ENCODE measurements at places on chromosomes 12 and 14. TPM values are rescaled to one million over a fixed set of nuclear protein-coding genes. Genes with fewer than 3 reads are reported as not detected.

GRCh38 chr14:20774258-20774824, 6.1 kb downstream of the EDDM3B start:
- no peaks in the 10 kb centered on the region for H3K27me3 ChIP-seq
- no peak overlapping the region for H3K27ac ChIP-seq
- H3K4me3 ChIP-seq: no peak overlapping the region
- DNase-seq: no peak

- DNase-seq: no peak
- no peak overlapping the region for H3K27ac ChIP-seq
- H3K27me3 ChIP-seq: no peaks in the 10 kb centered on the region
Observed at GRCh38 chr12:105983622-105984320, 155.0 kb downstream of the NUAK1 start.

DNA sequence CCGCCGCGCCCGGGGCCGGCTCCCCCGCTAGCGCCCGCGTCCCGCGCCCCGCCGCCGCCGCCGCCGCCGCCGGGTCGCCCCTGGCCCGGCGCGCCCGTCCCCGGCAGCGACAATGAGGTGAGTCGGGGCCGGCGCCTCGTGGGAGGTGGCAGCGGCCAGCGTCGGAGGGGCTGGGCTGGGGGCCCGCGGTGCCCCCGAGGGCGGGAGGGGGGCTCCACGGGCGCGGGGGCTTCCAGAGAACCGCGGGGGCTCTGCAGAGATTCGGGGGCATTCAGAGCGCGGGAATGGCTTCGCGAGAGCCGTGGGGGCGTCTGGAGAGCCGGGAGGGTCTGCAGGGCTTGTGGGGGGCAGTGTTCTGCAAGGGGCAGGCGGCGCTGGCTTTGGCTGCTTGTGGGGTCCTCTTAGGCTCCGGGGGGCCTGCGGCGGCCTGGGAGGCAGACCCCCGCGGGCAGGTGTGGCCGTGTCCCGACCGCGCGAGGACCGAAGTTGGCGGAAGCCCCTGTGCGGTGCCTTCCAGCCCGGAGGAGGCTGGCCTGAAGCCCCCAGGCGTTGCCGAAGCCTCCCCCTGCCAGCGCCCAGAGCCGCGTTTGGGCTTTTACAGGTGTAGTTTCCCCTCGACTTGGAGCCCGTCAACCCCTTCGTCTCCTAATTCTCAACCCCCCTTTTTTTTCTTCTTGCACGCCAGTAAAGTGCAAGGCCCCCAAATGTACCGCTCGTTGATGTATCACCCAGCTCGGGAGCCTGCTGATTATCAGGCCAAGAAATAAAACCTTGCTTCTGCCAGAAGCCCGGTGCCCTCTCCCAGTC, 93.1 kb upstream of the EVL start:
- H3K4me3 ChIP-seq: peak overlapping the region; percentile 90
- H3K36me3 ChIP-seq: peaks cover 11% of the 10 kb centered on the region
- peak overlapping the region; percentile 28 for H3K27ac ChIP-seq
- H3K4me1 ChIP-seq: no peaks in the 10 kb centered on the region

- H3K27ac ChIP-seq: no peak overlapping the region
- DNase-seq: no peak
- no peak overlapping the region for H3K4me3 ChIP-seq
- H3K4me1 ChIP-seq: no peaks in the 10 kb centered on the region
Observed at GRCh38 chr14:41167040-41167439, 439.6 kb upstream of the LRFN5 start.

The MLXIP gene
- total RNA-seq: 58.8 TPM

- peaks cover 14% of the 10 kb centered on the region for H3K27me3 ChIP-seq
- H3K27ac ChIP-seq: no peak overlapping the region
- no peaks in the 10 kb centered on the region for H3K36me3 ChIP-seq
- peaks cover 6% of the 10 kb centered on the region for H3K4me1 ChIP-seq
- DNase-seq: no peak
Observed at GRCh38 chr14:70828188-70828587, 18.9 kb upstream of the MAP3K9 start.

The AMDHD1 gene
- 1.3 TPM for total RNA-seq

GRCh38 chr12:77229640-77230442, 164.5 kb upstream of the E2F7 start:
- DNase-seq: peak; percentile 78
- no peak overlapping the region for H3K27ac ChIP-seq
- H3K36me3 ChIP-seq: no peaks in the 10 kb centered on the region
- peaks cover 35% of the 10 kb centered on the region for H3K4me1 ChIP-seq
- H3K27me3 ChIP-seq: no peaks in the 10 kb centered on the region

- no peak within 1 kb of the TSS for H3K4me3 ChIP-seq
- peak; percentile 72 for DNase-seq
- H3K27me3 ChIP-seq: peaks cover 16% of the 10 kb centered on the region
Observed at GRCh38 chr14:104604458-104605449, at the start of gene TMEM179. Gene TMEM179, minus strand, starts transcription at chr14:104604772. Its CDS starts 31 bp downstream, at chr14:104604741.

DNA sequence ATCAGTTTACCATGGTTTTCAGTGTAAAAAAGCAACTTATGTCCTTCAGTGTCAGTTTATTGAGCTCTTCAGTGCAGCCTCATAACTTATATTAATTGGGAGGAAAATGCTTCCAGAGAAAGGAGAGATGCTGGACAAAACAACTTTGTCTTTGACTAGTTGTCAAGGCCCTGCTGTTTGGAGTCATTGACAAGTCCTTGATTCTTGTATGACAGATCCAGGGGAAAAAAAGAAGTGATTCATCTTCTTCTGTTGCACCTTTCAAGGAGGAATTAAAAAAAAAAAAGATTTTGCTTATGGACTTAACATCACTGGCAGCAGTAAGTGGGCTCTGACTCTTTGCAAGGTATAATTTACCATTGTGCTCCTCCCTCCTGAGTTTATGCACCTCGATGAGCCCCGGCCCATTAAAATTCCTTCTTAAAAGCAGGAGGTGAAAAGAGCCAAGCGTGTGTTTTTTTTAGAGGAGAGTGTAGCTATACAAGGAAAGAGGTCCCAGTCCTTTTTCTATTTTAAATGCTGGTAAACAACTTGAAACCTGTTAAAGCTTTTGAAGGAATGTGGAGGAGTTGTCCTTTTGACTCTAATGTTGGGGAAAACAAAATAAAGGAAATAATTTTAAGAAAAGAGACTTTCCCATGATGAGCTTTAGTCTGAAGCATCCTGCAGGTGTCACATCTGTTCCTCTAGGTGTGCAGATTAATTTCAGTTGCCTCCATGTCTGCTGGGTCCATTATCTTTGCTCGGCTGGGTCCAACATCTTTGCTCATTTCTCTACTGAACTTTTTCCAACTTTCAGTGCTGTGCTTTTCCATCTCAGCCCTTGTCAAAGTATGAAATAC, 431.6 kb downstream of the RAD51B start:
- no peaks in the 10 kb centered on the region for H3K36me3 ChIP-seq
- no peak for DNase-seq
- H3K4me1 ChIP-seq: peaks cover 58% of the 10 kb centered on the region
- H3K4me3 ChIP-seq: no peak overlapping the region
- no peaks in the 10 kb centered on the region for H3K27me3 ChIP-seq

The NUAK1 gene
- total RNA-seq: 14.1 TPM

The KCNH3 gene
- 7.1 TPM for total RNA-seq

DNA sequence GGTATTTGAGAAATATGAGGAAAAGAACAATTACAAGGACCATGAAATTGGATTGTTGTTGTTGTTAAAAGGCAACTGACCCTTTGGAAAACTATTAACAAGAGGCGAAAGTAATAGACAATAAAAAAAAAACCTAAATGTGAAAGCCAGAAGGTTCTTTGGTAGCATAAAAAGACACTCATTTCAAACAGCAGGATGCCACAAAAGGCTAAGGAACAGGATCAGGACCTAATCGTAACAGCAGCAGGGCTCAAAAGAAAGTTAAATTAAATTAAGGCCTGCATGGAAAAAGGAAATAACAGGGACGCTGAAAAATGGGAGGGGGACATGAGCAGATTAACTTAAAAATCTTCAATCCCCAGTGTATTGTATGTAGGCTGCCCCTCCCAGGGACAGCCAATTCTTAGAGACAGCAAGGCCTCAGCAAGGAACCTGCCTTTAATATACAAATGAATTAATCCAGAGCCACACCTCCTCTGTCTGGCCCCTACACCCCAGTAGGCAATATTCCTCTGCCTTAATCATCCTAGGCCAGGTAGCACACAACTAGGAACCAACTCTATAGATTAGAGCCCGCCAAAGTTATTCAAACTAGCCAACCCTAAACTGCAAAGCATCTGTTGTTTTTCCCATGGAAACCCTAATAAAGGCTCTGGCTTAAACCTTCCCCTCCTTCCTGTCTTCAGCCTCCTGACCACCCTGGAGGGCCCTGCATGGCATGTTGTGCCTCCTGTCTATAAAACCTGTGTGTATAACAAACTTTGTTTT, 28.4 kb upstream of the AP4S1 start:
- no peak for DNase-seq
- no peak overlapping the region for H3K27ac ChIP-seq
- H3K4me3 ChIP-seq: no peak overlapping the region
- H3K27me3 ChIP-seq: no peaks in the 10 kb centered on the region
- peaks cover 4% of the 10 kb centered on the region for H3K4me1 ChIP-seq

DNA sequence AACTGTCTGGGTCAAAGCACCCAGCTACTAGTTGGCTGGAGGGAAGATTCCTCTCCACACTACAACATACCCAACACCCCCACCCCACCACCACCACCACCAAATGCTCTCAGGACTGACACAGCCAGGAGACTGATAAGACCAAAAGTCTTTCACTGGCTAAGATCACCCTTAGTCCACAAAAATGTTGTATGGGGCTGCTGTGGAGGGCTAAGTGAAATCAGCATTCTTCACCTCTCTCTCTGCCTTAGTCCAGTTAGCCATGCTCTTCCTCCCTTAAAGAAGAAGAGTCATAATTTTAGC, 106.2 kb downstream of the NUAK1 start:
- H3K4me3 ChIP-seq: no peak overlapping the region
- peaks cover 12% of the 10 kb centered on the region for H3K4me1 ChIP-seq
- no peak for DNase-seq
- H3K27me3 ChIP-seq: no peaks in the 10 kb centered on the region

DNA sequence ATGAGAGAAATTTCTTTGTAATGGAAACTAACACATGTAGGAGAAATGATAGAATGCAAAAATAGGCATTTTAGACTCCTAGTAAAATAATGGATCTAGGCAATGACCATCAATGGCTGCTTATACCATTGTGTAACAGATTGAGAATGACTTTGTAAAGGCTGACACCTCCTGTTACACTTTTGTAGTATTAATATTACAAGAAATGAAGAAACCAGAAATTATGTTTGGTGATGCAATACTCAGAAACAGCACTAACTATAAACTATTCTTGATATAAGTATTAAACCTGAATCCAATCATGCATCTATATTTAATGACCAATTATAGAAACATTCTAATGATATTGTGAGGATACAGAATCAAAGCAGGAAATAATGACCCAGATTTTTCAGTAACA, 108.5 kb upstream of the CNTN1 start:
- no peaks in the 10 kb centered on the region for H3K27me3 ChIP-seq
- H3K4me3 ChIP-seq: no peak overlapping the region
- H3K36me3 ChIP-seq: no peaks in the 10 kb centered on the region
- H3K27ac ChIP-seq: no peak overlapping the region
- H3K4me1 ChIP-seq: no peaks in the 10 kb centered on the region

GRCh38 chr14:48096897-48097296, 421.5 kb upstream of the MDGA2 start:
- no peaks in the 10 kb centered on the region for H3K27me3 ChIP-seq
- no peaks in the 10 kb centered on the region for H3K4me1 ChIP-seq
- no peak overlapping the region for H3K4me3 ChIP-seq

GRCh38 chr14:72613975-72614319, 280.0 kb downstream of the DPF3 start:
- H3K4me3 ChIP-seq: no peak overlapping the region
- no peak overlapping the region for H3K27ac ChIP-seq
- no peaks in the 10 kb centered on the region for H3K27me3 ChIP-seq
- no peaks in the 10 kb centered on the region for H3K36me3 ChIP-seq

DNA sequence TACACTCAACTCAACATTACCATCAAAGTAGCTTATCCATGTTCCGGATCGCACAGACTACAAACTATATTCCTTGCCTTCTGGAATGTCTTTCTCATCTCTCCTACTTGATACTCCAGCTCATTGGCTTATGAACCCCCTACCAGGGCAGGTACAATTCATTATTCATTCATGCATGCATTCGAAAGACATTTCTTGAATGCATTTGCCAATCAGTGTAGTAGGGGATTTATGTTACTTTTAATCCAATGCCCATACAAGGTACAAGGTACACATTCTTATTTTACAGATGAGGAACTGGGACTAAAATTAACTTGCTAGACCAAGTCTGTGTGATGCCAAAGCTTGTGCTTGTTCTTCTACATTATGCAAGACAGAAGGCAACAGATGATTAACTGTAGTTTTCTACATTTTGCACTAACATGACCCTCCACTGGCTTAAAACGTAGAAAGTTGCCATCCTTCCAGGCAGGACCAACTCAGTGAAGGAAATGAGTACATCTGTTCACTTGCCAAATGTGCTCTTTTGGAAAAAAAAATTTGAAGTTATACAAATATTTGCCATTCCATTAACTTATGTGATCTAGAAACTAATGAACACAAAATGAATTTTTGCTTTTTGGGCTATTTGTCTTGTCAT, 53.8 kb upstream of the KCNJ8 start:
- no peaks in the 10 kb centered on the region for H3K27me3 ChIP-seq
- H3K4me3 ChIP-seq: no peak overlapping the region
- no peak overlapping the region for H3K27ac ChIP-seq
- H3K4me1 ChIP-seq: no peaks in the 10 kb centered on the region
- peak; percentile 34 for DNase-seq

The ASCL1 gene
- 0.88 TPM for total RNA-seq

DNA sequence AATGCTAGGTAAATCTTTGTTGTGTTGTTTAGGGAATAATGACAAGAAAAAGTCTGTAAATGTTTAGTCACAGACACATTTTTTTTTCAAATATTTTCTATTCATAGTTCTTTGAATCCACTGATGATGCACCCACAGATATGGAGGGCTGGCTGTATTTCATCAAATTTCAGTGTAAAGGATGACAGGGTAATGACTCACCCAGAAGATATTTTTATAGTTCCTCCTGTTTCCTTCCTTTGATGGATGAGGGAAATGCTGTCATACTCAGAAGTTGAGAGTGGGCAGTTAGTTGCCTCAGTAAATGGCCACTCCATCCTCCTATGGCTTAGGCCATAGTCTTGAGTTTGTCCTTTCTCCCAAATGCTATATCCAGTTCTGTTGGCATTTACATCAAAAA, 76.9 kb upstream of the REP15 start:
- no peaks in the 10 kb centered on the region for H3K36me3 ChIP-seq
- peaks cover 10% of the 10 kb centered on the region for H3K4me1 ChIP-seq
- no peak overlapping the region for H3K27ac ChIP-seq
- H3K27me3 ChIP-seq: no peaks in the 10 kb centered on the region
- no peak overlapping the region for H3K4me3 ChIP-seq

DNA sequence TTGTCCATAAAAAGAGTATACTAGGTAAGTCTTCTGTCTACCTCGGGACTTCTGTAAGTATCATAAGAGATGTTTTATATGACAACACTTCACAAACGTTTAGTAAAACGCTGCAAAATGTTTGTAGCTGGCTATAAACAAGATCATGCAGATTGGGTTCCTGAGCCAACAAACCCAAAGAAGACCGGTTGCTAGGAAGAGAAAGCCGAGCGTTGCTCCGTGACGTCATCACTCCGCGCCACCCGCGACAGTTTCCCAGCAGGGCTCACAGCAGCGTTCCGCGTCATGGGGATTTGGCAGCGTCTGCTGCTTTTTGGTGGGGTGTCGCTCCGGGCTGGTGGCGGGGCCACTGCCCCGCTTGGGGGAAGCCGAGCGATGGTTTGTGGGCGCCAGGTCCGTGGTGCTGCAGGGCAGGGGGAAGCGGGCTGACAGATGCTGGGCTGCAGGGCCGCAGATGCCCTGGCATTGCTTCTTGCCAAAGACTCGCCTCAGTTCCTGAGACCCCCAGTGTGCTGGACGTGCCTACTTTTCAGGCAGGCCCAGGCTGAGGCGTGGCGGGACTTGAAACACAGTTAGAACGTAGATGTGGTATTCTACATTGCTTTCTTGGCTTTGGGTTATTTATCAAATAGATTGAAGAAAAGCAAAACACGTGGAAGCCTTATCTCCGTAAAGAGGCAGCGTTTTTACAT, at the start of gene NUBPL:
NUBPL (plus strand) TSS at position 250 of the 692 bp plus-strand sequence; CDS start at position 286, 36 bp downstream.
- peak; percentile 99 for DNase-seq
- no peaks in the 10 kb centered on the region for H3K27me3 ChIP-seq
- H3K4me1 ChIP-seq: peaks cover 12% of the 10 kb centered on the region
- H3K4me3 ChIP-seq: peak within 1 kb of the TSS; percentile 61
